ENCODE measurements at places on chromosomes 3 and 15. TPM values are rescaled to one million over a fixed set of nuclear protein-coding genes. Genes with fewer than 3 reads are reported as not detected.
A peak's percentile ranks its signal among the peaks of the same experiment; 100 is the strongest.

Gene CHDH
- polyA plus RNA-seq = 0.19 TPM

Gene ACTC1
- polyA plus RNA-seq = 2.8 TPM

Gene LMAN1L
- not detected for polyA plus RNA-seq

Gene BNC1
- 0.34 TPM for polyA plus RNA-seq

Gene MEIS2
- 59.9 TPM for polyA plus RNA-seq

DNA sequence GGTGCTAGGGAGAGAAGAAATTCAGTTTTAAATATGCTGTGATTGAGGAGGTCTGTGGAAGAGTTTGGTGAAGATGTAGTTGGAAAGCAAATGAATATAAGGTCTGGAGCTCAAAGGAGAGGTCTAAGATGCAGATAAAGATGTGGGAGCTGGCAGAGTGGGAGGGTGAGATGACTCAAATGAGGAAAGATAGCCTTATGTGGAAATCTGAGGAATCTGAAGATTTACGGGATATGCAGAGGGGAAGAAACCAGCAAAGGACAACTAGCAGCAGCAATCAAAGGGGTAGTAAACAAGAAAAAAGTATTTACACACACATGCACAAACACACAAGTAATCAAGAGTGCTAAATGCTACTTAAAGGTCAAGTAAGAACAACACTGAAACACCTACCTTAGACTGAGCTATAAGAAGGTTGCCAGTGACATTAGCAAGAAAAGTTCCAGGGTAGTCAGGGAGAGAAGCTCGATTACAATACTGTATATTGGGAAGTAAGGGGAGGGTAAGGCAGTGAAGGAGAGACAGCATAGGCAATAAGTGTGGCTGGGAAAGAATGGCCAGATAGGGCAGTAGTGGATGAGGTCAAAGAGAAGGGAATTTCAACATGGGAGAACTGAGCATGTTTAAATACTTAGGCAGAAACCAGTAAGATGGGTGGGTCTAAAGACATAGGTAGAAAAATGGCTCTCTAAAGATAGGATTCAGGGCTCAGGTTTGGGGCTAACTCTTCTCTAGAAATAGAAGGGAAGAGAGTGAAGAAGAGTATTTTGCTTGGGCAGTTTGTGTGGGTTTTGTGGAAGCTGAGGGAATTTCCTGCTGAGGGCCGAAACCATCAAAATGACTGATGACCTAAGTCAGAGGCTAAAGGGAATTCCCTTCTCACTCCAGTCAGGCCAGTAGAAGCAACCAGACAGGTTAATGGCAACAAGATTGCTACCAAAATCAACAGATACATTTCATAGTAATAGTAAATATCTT lies 8.9 kb downstream of the CMTM6 start:
- H3K27ac ChIP-seq = no peak overlapping the region
- peaks cover 9% of the 10 kb centered on the region for H3K4me1 ChIP-seq
- no peaks in the 10 kb centered on the region for H3K27me3 ChIP-seq
- H3K4me3 ChIP-seq = no peak overlapping the region

GRCh38 chr15:73558529-73558928 lies 74.7 kb downstream of the NPTN start:
- peaks cover 2% of the 10 kb centered on the region for H3K4me1 ChIP-seq
- DNase-seq = no peak
- no peak overlapping the region for H3K4me3 ChIP-seq

DNA sequence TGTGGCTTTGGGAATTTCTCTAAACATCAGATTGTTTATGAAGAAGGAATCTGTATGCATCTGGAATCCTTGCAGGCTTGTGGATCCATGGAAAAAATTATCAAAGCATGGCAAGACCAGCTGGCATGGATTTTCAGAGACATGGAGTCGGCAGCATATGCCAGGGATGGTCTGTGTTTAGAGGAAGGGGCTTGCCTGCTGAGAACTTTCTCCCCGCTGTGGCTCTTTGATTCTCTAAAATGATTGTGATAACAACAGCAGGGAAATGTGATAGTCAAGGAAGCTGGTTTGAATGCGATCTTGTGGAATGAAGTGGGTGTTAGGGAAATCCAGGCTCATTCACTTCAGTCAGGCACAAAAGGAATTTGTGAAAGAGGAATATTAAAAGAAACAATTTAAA lies 245.7 kb upstream of the THRB start:
- no peaks in the 10 kb centered on the region for H3K36me3 ChIP-seq
- no peak for DNase-seq
- H3K4me3 ChIP-seq = no peak overlapping the region
- no peaks in the 10 kb centered on the region for H3K27me3 ChIP-seq

DNA sequence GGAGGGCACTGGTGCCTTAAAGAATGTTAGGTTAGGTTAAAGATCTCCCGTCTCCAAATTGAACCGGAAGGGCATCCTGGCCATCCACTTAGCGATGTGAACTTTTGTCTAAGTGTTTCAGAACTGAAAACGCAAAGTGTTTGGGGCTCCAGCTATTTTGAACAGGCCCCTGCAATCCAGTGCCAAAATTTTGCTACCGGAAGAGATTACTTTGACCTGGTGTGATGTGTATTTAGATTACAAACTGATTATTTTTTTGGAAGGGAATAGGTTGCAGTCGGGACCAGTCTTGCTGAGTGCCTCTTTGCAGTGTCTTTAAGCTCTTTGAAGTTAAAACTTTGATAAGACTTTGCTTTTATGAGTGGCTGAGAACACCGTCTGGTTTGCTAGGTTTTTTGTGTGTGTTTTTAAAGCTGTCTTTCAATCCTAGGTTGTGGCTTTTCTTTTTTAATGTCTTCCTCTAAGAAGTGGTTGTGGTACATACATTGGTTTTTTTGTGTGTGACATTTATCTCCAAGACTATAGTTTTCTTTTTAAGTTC lies 179.6 kb downstream of the OR4M2 start:
- no peak overlapping the region for H3K4me3 ChIP-seq
- H3K4me1 ChIP-seq = no peaks in the 10 kb centered on the region
- no peaks in the 10 kb centered on the region for H3K27me3 ChIP-seq
- no peak overlapping the region for H3K27ac ChIP-seq
- no peaks in the 10 kb centered on the region for H3K36me3 ChIP-seq

DNA sequence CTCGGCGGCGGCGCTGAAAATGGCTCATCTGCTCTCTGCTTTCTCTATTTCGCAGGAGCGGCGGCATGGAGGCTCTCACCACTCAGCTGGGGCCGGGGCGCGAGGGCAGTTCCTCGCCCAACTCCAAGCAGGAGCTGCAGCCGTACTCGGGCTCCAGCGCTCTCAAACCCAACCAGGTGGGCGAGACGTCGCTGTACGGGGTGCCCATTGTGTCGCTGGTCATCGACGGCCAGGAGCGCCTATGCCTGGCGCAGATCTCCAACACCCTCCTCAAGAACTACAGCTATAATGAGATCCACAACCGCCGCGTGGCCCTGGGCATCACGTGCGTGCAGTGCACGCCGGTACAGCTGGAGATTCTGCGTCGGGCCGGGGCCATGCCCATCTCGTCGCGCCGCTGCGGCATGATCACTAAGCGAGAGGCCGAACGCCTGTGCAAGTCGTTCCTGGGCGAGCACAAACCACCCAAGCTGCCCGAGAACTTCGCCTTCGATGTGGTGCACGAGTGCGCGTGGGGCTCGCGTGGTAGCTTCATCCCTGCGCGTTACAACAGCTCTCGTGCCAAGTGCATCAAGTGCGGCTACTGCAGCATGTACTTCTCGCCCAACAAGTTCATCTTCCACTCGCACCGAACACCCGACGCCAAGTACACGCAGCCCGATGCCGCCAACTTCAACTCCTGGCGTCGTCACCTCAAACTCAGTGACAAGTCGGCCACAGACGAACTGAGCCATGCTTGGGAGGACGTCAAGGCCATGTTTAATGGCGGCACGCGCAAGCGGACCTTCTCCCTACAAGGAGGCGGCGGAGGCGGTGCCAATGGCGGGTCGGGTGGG lies 790 bp downstream of the SKOR1 start:
- peaks cover 3% of the 10 kb centered on the region for H3K4me1 ChIP-seq
- H3K27me3 ChIP-seq = peaks cover 95% of the 10 kb centered on the region
- H3K36me3 ChIP-seq = no peaks in the 10 kb centered on the region
- DNase-seq = no peak
- no peak overlapping the region for H3K4me3 ChIP-seq

DNA sequence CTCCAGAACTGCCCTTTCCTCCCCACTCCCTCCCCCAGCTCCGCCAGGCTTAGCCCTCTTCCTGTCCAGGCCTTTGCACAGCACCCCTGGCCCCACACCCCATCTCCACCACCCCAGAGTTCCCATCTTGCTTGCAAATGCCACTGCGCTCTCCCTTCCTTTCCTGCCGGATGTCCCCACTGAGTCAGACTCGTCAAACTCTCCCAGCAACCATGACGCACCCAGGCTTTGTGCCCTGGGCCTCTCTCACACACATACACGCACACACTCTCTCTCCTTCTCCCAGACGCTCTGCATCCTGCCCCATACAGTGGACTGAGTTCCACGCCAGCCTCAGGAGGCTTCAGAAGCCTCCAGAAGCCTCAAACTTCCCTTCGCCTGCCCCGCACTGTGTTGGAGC lies 2.8 kb upstream of the CCDC9B start:
- H3K36me3 ChIP-seq = peaks cover 2% of the 10 kb centered on the region
- peak overlapping the region; percentile 85 for H3K27ac ChIP-seq

DNA sequence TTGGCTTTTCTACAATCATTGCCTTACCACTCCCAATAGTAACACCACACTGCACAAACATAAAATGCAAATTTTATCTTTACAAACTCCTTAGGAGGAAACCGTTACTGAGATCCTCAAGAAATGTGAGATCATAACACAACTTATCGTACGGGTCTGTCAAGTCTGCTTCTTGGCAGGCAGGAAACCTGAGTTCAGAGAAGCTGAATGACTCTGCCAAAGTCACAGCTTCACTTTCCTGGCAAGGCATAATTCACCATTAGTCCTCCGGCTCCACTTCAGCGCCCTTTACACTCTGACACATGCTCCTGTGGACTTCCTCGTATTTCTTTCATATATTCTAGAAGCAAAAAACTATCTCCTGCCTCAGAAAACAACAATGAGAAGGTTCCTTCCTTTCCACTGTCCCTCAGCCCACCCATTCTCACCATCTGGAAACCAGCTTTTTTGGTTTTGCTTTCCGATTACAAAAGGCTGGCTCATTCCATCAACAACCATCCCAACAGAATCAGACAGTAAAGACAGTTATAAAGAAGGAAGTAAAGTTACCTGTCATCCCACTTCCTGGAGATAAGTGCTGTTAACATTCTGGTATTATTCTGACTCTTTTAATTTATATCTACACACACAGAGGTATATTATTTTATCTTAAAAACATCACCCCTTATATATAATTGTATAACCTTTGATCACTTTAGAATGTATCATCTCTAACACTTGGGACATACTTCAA lies 223.4 kb downstream of the STT3B start:
- H3K27me3 ChIP-seq = no peaks in the 10 kb centered on the region
- no peak overlapping the region for H3K27ac ChIP-seq
- no peaks in the 10 kb centered on the region for H3K4me1 ChIP-seq
- DNase-seq = no peak

DNA sequence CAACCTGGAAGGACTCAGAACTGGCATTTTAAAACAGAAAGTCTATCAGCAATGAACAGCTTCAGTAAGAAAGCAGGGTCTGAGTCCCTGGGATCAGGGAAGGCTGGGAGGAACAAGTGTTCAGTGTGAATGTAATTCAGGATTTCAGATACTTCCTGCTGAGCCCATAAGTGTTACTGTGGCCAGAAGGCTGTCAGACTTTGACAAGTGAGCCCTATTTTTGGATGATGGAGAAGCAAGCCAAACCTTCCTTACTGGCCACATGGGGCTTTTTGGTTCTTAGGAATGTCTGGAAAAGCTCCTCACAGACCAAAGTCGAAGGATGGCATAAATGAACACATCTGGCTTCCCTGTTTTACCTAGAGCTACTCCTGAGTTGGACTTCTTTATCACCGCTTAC lies 157.2 kb downstream of the BBX start:
- H3K27me3 ChIP-seq = no peaks in the 10 kb centered on the region
- H3K4me3 ChIP-seq = no peak overlapping the region
- H3K36me3 ChIP-seq = no peaks in the 10 kb centered on the region
- H3K27ac ChIP-seq = no peak overlapping the region
- no peak for DNase-seq

DNA sequence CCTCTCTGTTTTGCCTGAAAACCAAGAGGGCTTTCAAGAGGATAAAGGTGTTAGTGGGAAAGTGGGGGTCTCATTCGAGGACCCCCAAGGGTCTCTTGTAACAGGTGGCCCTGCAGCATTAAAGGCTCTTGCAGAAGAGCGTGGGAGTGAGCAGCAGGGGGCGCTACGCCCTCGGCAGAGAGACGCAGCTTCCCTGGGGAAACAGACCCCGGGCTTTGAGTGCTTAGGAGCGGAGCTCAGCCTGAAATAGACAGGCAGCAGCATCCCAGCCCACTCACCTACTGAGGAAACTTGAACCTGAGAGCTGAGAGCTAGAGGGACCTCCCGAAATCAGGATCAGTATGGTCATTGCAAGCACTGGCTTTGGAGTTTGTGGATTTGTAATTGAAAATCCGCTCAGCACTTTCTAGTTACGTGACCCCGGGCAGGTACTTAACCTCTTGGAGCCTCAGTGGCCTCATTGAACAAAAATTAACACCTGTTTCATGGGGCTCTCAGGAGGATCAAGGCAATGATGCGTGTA lies 25.7 kb downstream of the RPLP1 start:
- H3K36me3 ChIP-seq = no peaks in the 10 kb centered on the region
- H3K4me1 ChIP-seq = peaks cover 9% of the 10 kb centered on the region
- peaks cover 18% of the 10 kb centered on the region for H3K27me3 ChIP-seq
- no peak overlapping the region for H3K27ac ChIP-seq

Data from IMR-90 (cell line).